Activated CD4-positive, CD25-positive, alpha-beta regulatory T cell (primary cell): ENCODE measurements at places on chromosomes 7 and 10.

GRCh38 chr7:44706788-44707557 lies 41.7 kb upstream of the ZMIZ2 start:
- no peak for DNase-seq

GRCh38 chr7:65239324-65239706 lies 134.3 kb upstream of the ZNF92 start:
- no peak for DNase-seq

- DNase-seq = no peak
Observed at GRCh38 chr7:13904689-13905088, 84.8 kb downstream of the ETV1 start.

- no peak for DNase-seq
Observed at GRCh38 chr7:507623-508300, 11.9 kb downstream of the PDGFA start.

GRCh38 chr10:132817701-132818211 lies 31.8 kb upstream of the NKX6-2 start:
- no peak for DNase-seq

- DNase-seq = no peak
Observed at GRCh38 chr10:95730233-95730632, 25.7 kb upstream of the ENTPD1 start.

DNA sequence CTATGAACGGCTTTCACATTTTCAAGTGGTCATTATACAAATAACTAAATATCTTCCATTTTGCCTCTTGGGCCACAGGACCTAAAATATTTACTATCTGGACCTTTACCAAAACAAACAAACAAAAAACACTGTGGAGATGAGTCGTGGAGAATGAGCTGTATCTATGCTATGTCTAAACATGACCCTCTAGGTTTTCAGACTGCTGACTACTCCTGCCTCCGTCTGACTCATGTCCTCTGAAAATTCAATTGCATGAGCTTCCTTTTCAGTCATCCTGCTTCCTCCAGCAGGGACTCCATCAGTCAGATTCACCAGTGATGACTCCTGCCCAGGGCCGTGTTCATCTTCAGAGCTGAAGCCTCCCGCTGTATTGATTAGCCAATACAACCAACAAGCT lies 96.8 kb downstream of the COL28A1 start:
- DNase-seq = no peak

DNA sequence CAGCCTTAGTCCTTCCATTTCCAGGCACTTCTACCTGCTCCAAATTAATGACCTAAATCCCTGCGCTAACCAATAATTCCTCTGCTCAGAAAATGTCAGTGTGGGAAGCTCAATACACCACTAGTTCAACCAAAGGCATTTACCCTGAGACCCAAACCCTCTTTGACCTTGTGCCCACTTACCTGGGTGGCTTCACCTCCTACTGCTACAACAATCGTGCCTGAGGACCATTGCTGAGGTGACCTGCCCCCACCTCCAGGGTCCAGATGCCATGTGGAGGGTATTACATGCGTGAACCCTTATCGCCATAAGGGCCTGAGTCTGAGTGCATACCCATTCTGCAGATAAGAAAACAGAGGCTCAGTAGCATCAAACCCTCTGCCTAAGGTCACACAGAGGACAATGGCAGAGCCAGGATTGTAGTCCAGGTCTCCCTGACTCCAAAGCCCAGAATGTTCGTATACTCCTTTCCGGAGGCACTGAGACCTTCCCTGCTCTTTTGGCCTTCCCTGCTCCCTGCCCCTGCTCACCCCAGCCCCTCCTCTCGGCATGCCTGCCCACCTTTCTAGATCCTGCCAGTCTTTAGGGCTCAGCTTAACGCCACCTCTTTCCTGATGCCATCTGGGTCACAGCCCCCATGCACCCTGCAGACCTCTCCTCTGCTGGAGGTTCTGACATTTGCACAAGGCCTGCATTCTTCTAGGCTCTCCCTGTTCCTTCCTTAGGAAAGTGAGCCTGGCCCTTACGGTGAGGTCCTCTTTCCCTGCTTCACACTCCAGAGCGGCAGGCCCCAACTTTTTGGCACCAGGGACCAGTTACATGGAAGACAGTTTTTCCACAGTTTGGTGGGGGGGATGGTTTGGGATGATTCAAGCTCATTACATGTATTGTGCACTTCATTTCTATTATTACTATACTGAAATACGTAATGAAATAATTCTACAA lies 94.9 kb downstream of the CHST15 start:
- DNase-seq = no peak

GRCh38 chr7:120998520-120998919 lies 10.0 kb downstream of the CPED1 start:
- DNase-seq = no peak

DNA sequence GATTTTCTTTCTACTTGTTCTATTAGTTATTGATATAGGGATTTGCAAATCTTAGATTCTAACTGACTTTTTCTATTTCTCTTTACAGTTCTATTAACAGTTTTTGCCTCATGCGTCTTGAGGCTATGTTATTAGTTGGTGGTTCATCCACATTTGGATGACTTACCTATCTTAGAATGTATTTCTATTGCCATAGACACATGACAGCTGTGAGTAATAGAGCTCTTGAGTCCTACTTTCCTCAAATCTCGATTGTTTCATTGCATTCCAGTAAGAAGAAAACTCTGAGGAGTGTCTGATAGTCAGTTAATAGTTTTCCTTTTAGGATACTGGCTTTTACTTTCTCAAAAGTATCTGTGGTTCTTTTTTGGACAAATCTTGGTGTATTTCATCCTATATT lies 241.4 kb upstream of the ZNF32 start:
- no peak for DNase-seq

- DNase-seq = no peak
Observed at GRCh38 chr10:106268000-106268399, 896.5 kb downstream of the SORCS1 start.

GRCh38 chr7:111525100-111525499 lies 37.2 kb downstream of the IMMP2L start:
- no peak for DNase-seq

DNA sequence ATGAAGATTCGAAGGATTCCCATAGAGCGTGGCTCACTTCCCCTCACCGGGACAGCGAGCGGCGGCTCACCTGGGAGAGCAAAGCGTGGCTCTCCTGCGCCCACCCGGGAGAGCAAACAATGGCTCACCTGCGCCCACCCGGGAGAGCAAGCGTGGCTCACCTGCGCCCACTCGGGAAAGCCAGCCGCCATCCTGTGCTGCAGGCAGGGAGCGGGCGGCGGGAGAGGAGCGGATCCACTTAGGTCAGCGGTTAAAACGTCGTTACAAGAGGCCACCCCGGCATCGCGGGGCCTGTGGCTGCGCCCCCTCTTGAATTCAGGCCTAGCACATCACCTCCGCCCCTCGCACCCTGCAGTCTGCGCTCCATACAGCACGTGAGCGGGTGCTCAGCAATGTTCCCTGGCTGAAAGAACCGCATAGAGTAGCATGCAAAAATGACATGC lies 461 bp upstream of the FIGNL1 start:
- no peak for DNase-seq

GRCh38 chr10:110860576-110861241 lies 11.0 kb upstream of the PDCD4 start:
- DNase-seq = no peak

DNA sequence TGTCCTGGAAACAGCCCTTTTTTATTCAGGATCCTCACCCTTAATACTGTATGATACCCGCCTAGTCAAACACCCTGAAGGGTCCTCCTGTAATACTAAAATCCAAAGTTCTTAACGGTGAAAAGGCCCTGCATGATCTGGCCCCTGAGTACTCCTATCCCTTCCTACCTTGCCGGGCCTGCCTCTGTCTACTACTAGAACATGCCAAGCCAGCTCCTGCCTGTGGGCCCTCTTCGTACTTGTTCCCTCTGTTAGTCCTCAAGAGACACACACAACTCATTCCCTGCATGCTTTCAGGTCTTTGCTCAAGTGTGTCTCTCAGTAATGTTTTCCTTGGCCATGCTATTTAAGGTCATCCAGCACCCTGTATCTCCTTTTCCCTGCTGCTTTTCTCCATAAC lies 5.0 kb upstream of the WAPL start:
- DNase-seq = no peak

GRCh38 chr7:135164357-135165061 lies 6.0 kb downstream of the CYREN start:
- no peak for DNase-seq

- DNase-seq = no peak
Observed at GRCh38 chr10:127486355-127486754, 62.8 kb upstream of the NPS start.

- no peak for DNase-seq
Observed at GRCh38 chr7:82950436-82950835, 212.2 kb downstream of the PCLO start.

- DNase-seq = no peak
Observed at GRCh38 chr7:135232720-135233119, 918 bp upstream of the STRA8 start.

- DNase-seq = no peak
Observed at GRCh38 chr10:19498393-19499290, 317.6 kb upstream of the PLXDC2 start.

DNA sequence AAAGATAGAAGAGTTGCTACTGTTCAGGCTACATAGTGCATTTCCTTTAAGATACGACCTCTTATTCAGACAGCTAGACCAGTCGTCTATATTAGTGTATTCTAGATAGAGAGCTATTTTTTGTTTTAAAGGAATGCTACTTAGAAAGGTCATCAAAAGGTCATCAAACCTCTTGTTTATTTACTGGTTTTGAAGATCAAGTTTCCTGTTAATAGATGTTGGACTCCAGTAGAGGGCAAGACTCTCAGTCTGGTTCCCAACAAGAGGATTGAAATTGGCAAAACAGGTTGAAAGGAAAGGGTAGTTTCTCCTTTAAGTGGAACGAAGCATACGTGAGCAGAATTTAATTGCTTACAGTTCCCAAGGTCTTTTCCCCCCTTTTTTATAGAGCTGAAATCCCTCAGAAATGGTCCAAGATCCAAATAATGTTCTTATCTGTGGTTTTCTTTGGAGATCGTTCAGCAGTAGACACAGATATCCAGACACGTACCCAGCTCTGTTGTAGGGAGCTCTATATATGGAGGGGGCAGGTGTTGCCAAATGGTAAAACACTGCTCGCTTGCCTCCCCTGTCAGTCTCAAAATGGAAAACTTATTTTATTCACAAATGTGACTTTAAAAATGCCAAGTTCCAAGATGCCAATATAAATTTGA lies 37.2 kb downstream of the BAMBI start:
- no peak for DNase-seq

- DNase-seq = no peak
Observed at GRCh38 chr7:151663382-151664100, 143.8 kb upstream of the RHEB start.

DNA sequence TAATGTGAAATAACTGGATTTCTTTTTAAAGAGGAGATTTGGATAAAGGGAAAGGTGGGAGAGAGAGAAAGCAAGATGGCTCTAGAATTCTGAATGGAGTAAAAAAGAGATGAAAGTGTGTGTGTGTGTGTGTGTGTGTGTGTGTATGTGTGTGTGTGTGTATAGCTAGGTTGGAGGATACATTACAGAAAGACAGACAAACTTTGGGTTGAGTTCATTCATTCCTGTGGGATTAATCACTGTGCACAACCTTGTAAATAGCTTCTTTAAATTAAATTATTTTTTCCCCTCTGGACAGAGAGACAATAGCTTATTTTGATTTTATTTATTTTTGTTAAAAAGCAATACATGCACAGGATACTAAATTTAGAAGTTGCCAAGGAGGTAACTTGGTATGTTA lies 7.5 kb downstream of the ASB4 start:
- DNase-seq = no peak

- no peak for DNase-seq
Observed at GRCh38 chr7:9091282-9091681, 657.9 kb downstream of the NXPH1 start.

GRCh38 chr10:58177362-58177947 lies 90.2 kb downstream of the IPMK start:
- DNase-seq = no peak

GRCh38 chr7:144936314-144936713 lies 100.5 kb upstream of the TPK1 start:
- no peak for DNase-seq

DNA sequence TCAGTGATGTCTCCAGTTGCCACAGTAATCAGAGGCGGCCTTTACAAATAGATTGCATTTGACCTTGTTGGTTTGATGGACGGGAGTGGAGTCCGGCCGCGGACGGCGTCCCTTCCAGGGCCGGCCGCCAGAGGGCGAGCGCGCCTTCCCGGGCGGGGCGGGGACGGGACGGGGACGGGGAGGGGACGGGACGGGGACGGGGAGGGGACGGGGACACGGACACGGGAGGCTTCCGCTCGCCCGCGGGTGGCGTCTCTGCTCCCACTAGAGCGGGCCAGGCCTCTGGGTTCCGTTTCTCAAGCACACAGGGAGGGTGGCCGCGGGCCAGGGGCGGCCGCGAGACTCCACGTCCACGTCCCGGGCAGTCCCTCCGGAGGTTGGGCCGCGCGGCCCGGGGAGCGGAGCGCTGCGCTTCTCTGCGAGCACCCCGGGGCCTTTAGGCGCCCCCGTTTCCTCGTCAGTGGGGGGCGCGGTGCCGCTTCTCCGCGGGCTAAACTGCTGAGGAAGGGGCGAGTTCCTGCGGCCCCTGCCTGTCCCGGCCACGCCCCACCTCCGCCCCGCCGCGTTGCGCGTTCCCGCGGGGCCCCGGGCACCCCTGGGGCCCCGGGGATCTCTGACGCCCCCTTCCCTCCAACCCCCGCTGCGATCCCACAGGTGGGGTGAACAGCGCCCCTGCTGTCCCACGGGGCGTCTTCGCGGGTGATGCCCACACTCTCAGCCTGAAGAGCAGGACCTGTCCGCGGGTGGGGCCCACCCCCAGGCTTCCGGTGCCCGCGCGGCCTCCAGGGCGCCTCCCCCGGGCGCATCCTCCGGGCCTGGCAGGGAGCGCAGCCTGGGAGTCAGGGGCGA lies 84.2 kb upstream of the MKI67 start:
- DNase-seq = peak; percentile 48

- no peak for DNase-seq
Observed at GRCh38 chr10:112202561-112203241, 19.1 kb upstream of the GPAM start.

DNA sequence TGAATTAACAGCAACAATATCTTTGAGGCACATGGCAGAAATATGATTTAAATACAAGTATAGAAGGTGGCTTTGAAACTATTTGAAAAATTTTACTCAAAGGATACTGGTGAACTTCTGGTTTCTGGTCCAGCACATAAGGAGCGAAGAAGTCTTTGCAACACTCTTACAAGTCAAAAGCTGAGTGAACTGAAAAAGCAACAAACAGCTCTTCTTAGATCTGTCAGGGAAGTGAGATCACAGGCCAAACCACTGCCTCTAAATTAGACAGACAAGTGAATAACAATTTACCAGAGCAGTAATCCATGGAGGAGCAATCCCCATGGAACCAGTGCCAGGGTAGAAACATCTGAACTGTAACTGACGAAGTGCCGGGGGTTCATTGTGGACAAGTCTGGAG lies 9.6 kb upstream of the VWC2 start:
- DNase-seq = no peak

- no peak for DNase-seq
Observed at GRCh38 chr10:7070950-7071349, 339.9 kb downstream of the SFMBT2 start.

DNA sequence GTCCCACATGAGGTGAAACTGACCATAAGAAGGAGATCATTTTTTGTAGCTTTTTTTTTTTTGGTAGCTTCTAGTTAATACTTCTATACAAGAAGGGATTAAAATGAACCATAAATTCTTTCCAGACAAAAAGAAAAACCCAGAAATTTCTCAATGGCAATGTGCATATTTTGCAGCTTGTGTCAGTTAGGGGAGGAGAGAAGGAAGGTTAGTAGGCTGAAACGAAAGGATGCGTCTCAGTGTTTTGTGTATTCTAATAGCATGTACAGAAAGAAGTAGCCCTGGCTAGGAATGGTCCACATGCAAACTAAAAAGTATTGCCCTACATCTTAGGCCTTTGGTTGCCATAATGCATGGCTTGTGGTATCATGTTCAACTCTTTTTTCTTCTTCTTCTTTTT lies 90.6 kb downstream of the CACNB2 start:
- DNase-seq = no peak
